ENCODE measurements at places on chromosomes 3 and 15. TPM values are rescaled to one million over a fixed set of nuclear protein-coding genes. Genes with fewer than 3 reads are reported as not detected.

DNA sequence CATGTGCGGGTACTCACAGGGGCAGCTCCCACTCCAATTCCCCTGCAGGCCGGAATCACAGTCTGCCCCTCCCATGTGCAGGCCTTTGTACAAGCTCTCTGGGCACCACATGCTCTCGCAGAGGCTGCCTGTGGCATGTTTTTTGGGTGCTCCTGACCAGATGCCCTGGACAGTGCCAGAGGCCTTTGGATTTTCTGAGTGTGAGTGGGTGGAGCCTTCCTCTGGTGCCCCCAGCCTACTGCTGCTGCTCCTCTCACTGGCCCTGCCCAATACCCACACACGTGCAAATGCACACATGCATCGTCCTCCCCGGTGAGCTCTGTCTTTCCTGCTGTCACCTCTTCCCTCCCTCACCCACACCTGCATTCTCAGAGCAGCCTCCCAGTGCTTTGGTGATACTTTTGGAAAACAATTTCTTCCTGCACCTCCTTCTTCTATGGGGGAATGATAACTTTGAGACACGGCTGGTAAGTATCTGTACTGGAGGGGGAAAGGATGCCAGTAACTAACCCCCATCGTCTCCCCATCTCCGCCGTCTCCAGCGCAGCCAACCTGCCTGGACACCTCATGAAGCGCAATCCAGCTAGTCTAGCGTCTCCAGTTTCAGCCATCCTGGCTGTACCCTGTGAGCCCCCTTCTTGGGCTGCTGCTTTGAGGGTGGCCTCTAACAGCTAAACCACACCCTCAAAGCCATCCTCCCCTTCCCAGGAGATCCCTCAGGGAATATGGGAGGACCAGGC is 229.4 kb upstream of the TOPAZ1 start:
- no peak for DNase-seq

DNA sequence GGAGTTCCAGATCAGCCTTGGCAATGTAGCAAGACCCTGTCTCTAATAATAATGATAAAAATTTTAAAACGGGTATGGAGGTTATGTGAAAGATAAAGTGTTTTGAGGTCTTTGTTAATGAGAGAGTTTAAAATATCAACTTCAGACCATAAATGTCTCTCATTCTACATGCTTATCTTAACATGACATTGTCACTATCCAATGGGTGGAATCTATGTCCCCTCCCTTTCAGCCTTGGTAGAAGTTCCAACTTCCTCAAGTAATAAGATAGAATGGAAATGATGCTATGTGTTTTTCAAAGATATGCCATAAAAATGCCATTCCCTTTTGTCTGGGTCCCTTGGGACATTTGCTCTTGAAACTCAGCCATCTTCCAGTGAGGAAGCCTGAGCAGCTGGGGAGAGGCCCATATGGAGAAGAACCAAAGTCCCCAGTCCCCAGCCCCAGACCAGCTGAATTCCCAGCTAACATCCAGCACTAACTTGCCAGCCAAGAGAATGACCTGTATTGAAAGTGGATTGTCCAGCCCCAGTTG is 17.0 kb downstream of the RPSA start:
- no peak for DNase-seq

DNA sequence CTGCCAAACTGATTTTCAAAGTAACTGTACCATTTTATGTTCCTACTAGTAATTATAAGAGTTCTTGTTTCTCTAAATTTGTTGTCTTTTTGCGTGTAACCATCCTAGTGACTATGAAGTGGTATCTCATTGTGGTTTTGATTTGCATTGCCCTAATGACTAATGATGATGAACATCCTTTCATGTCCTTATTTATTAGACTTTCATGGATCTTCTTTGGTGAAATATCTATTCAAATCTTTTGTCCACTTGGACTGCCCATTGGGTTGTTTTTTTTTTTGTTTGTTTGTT is 3.6 kb downstream of the OXSR1 start:
- no peak for DNase-seq

DNA sequence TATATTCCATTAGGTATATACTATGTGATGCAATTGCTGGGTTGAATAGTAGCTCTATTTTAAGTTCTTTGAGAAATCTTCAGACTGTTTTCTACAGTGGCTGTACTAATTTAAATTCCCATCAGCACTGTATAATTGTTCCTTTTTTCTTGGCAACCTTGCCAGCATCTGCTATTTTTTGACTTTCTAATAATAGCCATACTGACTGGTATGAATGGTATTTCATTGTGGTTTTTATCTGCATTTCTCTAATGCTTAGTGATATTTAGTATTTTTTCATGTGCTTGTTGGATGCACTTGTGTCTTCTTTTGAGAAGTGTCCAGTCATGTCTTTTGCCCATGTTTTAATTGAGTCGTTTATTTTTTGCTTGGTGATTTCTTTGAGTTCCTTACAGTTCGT is 145.1 kb upstream of the PLSCR5 start:
- no peak for DNase-seq

DNA sequence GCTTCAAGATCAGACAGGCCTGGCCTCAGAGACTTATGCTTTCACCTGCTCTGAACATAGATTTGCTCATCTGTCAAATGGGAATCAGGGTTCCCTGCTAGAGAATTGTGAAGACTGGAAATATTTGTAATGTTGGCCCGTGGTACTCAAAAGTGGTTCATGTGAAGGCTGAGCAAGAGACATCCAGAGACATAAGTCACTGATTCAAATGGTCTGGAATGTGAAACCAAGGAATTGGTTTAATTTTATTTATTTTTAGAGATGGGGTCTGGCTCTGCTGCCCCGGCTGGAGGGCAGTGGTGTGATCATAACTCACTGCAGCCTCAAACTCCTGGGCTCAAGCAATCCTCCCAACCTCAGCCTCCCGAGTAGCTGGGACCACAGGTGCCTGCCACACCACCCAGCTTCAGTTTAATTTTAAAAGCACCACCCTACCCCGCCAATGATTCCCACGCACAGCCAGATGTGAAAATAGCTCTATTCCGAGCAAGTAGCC is 60.1 kb downstream of the DAPK2 start:
- DNase-seq = no peak

GOLGA6B gene
- total RNA-seq = not detected
